ENCODE measurements at places on chromosomes 12 and 14. TPM values are rescaled to one million over a fixed set of nuclear protein-coding genes. Genes with fewer than 3 reads are reported as not detected.

DNA sequence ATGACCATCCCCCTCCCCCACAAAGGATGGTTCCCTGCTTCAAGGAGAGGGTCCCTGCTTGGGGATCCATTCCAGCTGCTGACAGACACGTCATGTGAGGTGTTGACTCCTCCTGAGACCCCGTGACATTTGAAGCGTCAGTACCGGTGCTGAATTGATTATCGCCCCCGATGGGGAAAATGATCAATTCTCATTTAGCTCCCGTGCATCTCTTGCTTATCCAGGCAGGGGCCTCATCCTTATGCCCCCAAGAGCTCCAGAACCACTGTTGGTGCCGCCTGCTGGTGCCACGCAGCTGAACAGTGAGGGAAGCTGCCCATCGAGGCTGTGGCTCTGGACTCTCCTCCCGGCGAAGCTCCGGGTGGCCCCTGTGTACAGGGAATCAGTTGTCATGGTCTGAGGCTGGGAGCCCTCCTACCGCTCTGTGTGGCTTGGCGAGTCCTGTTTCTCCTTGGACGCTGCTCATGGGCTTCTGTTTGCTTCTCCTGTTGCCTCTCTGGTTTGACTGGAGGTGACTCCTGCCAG is 4.6 kb downstream of the KIF26A start:
- DNase-seq: no peak

- DNase-seq: no peak
These were observed 133.8 kb upstream of the CLEC14A start for GRCh38 chr14:38389681-38390080.

ACSM4 gene
- not detected for total RNA-seq

- no peak for DNase-seq
These were observed 14.3 kb downstream of the MCRS1 start for GRCh38 chr12:49553512-49554088.

GRCh38 chr12:92288561-92288960 is 142.9 kb upstream of the BTG1 start:
- no peak for DNase-seq

DNA sequence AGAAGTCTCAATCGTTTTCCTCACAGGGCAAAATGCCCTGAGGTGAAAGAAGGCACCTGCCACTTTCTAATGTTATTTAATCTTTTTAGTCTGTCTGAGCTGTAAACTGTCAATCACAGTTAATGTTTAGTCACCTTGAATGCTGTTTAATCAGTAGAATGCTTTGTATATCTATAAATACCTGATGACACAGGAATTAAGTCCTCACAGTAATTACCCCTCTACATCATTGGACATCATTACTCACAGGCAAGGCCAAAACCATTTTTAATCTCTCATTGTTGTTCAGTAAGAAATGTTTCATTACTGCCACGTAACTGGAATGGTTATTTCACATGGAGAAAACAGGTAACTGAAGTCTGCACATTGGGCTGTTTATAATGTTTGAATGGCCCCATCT is 178.8 kb downstream of the EXOC5 start:
- no peak for DNase-seq

GRCh38 chr14:43877351-43877960 is 629.6 kb downstream of the FSCB start:
- DNase-seq: no peak

GRCh38 chr12:132520421-132521199 is 30.7 kb downstream of the FBRSL1 start:
- no peak for DNase-seq

DNA sequence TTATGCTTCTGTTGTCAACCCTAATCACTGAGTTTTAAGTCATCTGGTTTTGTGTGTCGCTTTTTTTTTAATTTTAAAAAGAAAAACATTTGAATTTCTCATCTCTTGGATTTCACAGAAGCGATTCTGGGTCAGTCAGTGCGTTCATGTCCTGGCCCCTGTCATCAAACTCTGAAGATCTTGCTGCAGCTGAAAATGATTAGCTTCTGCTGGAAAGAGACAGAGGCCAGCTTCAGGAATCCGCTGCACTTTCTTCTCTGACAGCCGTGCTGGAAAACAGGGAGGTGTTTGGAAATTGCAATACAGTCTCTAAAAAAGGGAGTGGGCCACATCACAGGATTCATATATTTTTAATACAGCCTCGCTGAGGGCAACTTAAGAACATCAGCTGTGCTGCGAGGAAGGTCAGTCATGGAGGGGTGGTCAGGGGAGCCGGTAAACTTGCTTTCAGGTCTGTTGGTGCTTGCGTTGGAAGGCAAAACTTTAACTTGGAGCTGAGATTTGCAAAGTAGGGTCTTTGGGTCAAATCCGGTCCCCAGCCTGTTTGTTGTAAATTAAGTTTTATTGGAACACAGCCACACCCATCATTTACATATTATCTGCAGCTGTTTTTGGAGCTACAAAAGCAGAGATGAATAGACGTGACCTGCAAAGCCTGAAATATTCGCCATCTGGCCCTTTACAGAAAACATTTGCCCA is 190.8 kb downstream of the AACS start:
- DNase-seq: no peak

DNA sequence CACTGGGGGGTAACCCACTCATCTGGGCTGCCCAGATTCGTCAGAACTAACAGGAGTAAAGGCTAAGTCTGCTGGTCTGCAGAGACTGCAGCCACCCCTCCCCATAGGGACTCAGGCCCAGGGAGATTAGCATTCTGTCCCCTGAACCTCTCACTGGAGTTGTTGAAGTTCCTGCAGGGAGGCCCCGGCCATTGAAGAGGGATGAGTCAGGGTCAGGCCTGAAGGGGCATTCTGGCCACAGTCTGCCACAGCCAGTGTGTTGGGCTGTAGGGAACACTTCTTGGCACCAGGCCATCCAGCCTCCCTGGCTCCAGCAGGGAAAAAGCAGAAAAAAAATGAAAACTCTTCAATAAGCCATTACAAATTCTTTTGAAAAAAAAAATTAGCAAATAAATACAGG is 35.3 kb downstream of the KLRK1 start:
- DNase-seq: no peak

DNA sequence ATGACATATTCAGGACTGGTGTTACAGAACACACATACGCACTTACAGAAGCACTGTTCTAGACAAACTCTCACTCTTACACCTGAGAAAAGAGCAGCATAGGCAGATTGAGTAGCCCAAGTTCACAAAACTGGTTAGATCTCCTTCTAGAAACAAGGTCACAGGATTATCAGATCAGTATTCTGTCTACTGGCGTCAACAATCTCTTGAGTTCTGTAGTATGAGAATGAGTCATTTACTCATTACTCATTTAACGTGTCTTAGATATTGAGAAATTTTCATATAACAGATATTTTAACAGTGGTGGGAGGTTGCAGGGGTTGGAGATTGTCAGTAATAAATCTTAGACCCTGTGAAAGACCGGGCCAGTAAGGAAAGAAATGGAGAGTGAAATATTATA is 2.8 kb upstream of the TSPAN8 start:
- DNase-seq: no peak

ASCL1 gene
- total RNA-seq: not detected

RNASE7 gene
- not detected for total RNA-seq

CLEC4C gene
- not detected for total RNA-seq
